NCI-H446 treated with DMSO at 0.1 percent for 48 hours (cell line): ENCODE measurements at places on chromosomes 5 and 9.

DNA sequence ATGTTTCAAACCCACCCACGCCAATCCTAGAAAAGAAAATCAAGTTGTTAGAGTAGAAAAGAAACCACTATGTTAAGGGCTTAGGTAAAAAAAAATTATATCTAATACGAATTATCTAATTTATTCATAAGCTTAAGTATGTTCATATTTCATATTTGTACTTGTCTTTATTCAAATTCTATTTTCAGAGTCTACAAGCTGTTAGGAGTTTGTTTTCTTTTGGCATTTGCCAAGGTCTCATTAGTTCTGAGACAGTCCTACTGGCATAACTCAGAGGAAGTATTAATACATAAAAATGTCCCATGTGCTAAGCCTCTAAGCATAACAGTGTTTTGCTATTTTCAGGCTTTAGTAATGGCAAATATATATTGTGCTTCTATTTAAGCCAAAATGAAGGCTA is 57.6 kb downstream of the STARD4 start:
- DNase-seq = peak; percentile 87

DNA sequence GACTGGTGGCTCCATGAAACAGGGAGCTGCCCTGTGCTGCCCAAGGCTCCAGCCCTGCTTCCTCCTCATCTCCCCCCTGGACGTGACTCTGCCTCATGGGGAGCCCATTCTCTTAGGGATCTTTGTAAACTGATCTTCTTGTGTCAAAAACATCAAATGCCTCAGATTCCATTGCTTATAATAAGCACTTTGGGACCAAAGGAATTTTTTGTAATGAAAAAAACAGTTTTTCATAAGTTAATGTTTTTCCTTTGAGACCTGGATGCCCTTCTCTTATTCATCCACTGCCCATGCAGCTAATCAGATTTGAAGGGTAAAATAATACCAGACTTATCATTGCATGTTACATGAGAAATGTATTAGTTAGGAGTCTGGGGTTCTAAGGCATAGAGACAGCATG is 41.7 kb downstream of the PALM2AKAP2 start:
- no peak for DNase-seq

- DNase-seq = no peak
These were observed 123.8 kb downstream of the DROSHA start for GRCh38 chr5:31407921-31408693.

- DNase-seq = no peak
These were observed 214.5 kb upstream of the PUM3 start for GRCh38 chr9:3058409-3058808.

DNA sequence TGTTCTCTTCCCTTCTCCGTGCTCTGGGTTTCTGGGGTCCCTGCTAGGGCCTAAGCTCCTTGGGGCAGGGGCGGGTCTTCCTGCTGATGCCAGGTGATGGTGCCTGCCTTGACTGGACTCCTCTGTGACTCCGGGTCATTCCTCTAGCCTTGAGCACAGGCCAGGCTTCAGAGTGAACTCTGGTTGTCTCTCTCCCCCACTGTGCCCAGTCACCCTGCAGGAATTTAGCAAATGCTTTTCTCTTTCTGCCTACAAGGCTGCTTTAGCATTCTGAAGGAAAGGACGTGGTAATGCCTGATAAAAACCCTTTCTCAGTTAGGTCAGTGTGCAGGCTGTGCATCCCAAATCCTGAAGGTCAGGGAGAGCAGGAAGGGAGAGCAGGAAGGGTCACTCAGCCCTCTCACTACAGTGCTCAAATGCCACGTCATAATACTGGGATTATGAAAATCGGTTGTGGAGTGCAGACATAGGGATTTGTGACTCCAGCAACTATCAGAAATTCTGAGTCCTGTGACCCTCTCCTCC is 2.7 kb downstream of the CXCL14 start:
- DNase-seq = no peak

GRCh38 chr5:98742396-98743073 is 30.9 kb upstream of the RGMB start:
- DNase-seq = no peak

DNA sequence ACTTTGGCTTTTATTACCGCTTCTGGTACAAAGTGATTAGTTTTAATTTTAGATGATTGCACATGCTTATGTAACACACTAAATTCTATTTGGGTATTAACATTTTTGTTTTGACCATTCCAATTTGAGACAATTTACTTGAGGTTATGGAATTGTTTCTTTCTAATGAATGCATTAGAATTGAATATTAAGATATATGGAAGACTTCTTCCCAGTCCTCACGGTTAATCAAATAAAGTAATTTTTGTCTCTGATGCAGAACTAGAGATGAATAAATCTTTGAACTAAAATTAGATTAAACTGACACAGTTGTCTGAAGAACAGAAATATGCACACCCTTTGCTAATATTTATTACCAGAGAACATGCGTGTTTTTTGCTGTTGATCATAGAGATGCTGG is 127.1 kb upstream of the FBXL17 start:
- no peak for DNase-seq

DNA sequence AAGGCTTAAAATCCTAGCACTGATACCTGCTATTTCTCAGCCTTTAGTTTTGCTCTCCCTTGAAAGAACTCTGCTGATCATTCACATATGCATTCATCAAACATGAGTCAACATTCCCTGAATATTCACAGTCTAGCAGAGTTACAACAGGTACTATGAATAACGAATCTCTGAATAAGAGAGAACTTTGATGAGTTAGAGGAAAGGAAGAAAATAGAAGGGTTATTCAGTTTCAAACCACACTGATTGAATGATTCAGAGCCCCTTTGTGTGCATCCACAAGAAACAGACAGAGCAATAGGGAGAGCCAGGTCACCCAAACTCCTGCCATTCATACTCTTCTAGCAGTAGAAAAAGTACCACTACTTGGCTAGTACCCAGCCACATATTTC is 36.0 kb downstream of the FOXD1 start:
- no peak for DNase-seq

- no peak for DNase-seq
These were observed 5.1 kb downstream of the GRK6 start for GRCh38 chr5:177431317-177432142.

DNA sequence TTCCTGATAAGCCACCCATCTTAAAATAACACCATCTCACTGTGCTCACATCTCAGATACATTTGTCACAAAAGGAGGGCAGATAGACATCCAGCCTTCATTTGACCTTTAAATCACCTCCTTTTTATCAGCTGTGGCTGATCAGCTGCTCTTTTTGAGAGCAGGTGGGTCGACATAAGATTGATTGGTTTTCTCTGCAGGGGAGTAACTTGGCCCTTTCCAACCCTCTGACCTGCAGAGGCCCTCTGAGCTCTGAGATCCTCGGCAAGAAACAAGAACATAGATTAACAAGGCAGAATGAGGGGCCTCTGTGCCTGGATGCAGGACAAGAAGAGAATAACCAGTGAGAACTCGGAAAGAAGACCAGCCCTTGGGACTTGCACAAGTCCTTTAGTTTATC is 33.5 kb upstream of the GLRA1 start:
- DNase-seq = no peak

- no peak for DNase-seq
These were observed 129.2 kb downstream of the ZNF462 start for GRCh38 chr9:106992186-106992585.

DNA sequence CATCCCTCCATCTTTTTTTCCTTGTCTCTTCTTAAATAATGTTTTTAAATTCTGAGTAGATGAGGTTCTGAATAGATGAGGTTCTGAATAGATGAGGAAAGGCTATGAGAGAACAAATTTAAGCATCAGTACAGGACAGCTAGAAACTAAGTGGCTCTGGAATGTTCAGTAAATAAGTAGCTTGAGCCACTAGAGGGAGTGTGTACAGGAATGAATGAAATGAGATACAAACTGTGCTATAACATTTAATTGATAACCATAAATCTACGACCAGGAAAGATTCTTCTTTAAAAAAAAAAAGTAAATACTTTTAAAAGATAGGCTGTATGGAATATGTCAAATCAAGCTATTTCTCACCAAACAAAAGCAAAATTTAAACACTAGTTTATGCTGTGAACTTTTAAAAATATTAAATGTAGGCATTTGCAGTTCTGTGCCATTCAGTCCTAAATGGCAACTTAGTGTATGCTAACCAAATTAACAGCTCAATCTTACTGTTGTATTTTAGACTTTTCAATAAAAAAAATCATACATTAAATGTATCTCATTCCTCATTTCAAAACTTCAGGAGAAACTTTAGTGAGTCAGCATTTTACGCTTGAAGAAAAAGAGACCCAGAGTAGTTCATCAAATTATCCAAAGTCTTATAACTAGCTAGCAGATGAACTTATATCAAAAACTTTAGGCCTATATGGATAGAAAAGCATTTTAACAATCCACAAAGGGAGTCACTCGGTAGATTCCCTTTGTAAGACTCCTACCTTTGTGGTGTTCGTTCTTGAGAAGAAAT is 70.4 kb upstream of the SNX2 start:
- DNase-seq = peak; percentile 18

GRCh38 chr5:67451640-67452279 is 255.2 kb upstream of the CD180 start:
- no peak for DNase-seq

DNA sequence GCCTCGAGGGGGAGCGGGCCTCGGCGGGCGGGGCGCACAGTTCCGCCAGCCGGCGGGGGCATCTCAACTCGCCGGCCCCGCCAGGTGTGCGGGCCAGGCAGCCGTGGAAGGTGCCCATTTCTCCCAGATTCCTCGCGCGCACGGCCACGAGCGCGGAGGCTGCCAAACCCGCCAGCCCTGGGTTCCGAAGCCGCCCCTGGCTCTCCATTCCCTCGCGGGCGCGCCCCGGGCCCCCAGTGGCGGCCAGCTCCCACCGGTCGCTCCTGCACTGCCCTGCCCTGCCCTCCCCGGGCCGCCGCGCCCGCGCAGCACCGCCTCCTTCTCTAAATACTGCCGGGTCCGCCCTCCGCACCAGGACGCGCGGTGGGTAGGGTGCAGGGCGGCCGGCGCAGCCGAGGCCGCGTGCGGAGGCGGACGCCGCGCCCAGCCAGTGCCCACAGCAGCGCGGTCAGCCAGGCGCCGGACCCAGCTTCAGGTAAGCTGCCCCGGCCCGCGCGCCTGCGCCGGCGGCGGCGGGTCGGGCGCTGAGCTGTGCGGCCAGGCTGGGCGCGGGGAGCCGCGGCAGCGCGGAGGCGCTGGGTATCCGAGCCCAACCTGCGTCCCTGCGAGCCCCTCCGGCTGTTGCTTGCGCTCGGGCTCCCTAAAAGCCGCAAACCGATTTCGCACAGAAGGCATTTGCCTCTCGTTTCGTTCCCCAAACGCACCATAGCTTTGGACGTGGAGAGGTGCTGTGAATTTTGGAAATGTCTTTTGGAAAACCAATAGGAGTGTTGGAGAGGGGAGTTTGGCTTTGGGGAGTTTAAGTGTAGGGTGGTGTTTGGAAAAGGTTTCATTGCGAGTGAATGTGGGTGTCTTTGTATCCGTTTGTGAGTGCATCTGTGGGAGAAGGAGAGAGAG is at the start of gene TMEM171:
TSS of gene TMEM171 (plus strand) at position 354 of the 897 bp plus-strand sequence. CDS start 2,799 bp downstream, outside the sequence.
- DNase-seq = no peak

DNA sequence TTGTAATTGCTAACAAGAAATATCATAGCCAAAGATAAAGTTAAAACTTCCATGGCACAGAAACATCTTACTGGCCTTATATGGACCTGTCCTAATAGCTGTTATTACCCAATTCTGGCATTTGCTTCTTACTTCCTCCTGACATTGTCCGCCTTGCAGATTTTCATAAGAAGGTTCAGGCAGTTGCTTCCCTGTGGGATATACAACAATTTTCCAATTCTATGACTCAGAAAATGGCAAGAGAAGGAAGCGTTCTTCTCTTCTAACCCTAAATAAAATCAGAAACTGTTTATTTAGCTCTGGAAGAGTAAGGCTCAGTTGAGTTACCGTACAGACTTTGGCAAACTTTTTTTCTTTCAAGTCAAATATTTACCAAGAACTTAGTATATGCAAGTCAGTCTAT is 1.7 kb downstream of the PRKAA1 start:
- no peak for DNase-seq

DNA sequence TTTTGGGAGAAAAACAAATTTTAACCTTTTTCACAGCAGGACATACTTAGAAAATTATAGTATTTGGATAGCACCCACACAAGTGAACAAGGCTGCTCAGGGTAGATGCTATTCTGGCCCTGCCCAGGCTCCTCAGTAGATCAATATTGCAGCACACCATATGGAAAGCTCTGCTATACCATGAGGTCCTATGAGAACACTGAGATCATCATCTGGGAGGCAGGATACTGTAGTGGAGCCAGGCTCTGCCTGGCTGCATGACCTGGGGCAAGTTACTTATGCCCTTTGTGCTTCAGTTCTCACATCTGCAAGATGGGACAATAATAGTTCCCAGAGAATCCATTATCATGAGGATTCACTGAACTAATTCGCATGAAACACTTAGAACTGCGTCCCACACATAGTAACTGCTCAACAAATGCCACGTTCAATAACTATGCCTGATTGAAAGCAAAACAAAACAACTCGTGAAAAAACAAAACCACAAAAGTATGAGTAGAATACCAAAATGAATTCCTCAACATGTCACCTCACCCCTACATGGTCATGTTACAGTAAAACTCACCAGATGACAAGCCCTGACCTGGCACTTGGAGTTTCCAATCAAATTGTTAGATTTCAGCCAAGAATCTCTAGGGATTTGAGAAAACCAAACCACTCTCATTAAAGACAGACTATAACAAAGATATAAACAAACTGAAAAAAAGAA is 31.9 kb downstream of the ARSB start:
- DNase-seq = no peak

GRCh38 chr5:79829260-79829659 is 139.6 kb downstream of the CMYA5 start:
- DNase-seq = no peak

GRCh38 chr5:72377910-72378638 is 57.9 kb downstream of the PTCD2 start:
- no peak for DNase-seq

DNA sequence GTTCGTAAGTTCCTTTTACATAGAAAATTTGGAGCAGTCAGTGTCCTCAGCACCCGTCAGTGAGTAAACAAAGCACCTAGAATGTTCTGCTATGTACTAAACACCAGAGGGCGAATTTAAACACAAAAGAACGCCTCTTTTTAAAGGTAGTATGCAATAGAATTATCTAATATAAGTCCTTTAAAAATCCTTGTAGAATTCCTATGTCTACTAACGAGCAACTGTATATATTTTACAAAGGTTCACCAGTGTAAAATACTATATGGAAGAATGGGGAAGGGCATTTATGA is 499 bp upstream of the TMEM232 start:
- DNase-seq = no peak

DNA sequence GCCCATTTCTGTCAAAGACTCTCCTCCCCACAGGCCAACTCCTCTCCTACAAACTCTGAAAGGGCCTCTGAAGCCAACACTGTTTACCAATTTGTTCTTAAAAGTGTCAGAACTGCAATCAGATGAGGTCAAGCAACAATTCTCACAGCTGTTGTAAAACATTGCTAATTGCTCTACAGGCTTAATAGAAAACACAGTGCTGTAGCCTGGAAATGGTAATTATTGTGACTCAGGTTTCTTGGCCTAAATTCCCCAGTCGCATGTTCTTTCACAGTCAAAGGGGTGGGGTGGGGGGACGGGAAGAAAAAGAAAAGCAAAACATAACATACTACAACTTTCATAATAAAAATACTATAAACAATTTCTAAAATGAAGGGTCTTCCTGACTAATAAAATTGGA is 343.2 kb downstream of the DMAC1 start:
- peak; percentile 44 for DNase-seq
